ENCODE measurements at places on chromosomes 3 and 15.

DNA sequence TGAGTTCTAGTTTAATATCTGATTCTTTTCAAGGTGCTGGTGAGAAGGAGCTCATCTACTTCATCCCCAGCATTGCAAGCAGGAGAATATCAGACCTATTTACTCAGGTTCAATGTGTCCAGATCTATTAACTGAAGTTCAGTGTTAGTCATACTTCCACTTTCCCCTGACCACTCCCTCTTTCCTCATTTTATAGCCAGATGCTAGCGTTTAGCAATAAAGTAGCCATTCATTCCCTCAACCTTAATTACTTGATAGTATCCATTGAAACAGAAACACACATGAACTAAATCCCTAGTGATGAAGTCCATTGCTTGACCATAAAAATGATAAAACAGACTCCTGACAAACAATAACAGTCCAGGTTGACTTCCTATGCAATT, 60.0 kb downstream of the RPL22L1 start:
- no peak for DNase-seq

DNA sequence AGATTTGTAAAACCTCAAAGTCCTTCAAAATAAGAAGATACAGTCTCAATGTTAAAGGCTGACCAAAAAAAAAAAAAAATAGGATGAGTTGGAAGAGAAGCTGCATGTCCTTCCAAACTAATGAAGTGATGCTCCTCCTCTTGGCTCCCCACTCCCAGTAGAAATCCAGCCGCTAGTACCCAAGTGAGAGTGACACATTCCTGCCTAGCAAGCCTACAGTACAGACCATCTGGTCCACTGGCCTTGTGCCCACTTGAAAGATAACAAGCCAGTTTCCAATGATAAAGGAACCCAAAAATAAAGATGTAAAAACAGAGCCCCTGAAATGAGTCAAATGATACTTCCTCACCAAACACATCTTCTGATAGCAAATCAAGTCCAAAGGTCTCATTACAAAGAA, 258.7 kb upstream of the NSMCE3 start:
- no peak for DNase-seq

- no peak for DNase-seq
Observed at GRCh38 chr3:139201446-139202225, 142.2 kb upstream of the MRPS22 start.

- DNase-seq = no peak
Observed at GRCh38 chr15:72135719-72136118, 17.5 kb downstream of the SENP8 start.

Data from CD4-positive, alpha-beta T cell treated with Interleukin-21 for 1 hour (primary cell).